ENCODE measurements at places on chromosomes 11 and 22.
A peak's percentile ranks its signal among the peaks of the same experiment; 100 is the strongest.

GRCh38 chr11:120035756-120036155, 102.2 kb downstream of the TRIM29 start:
- DNase-seq: no peak

DNA sequence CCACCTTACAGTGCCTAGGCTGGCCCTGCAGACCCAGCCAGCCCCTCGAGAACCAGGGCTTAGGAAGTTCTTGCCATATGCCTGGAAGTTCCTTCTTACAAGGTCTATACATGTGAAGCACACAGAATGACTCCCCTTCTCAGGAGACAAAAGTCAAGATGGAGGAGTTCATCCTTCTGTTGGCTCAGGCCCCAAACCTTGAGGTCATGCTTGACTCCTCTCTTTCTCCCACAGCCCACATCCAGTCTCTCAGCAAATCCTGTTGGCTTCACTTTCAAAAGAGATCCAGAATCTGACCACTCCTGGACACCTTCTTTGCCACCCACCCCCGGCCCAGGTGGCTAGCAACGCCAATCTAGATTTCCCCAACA, 1.7 kb upstream of the CD248 start:
- no peak for DNase-seq

DNA sequence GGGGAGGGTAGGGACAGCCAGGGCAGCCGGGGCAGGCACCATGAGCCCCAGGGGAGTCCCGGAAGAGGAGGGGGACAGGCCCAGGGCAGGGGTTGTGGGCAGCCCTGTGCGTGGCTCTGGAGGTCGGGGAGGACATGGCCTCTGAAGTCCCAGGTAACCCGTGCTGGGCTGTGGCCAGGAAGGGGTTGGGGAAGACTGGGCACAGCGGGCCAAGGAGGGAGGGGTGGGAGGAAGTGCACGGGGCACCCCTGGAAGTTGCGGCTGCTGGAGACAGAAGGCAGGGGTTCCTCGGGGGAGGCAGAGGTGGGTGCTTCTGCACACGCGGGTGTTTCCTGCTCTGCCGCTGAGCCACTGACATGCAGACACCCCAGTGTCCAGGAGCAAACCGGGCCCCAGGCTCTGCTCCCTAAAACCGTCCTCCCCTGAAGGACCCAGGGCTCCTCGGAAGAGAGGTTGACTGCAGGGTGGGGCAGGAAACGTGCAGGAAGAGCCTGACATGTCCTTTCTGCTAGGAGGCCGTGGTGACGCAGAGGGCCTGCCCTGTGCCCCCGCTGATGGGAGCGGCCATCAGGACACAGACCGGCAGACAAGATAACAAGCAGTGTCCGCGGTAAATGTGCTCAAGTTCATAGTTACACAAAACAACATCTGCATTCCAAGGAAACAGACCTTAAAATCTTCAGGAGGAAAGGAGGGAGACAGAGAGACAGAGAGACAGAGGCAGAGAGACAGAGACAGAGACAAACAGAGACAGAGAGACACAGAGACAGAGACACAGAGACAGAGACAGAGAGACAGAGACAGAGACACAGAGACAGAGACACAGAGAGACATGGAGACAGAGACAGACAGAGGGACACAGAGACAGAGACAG, 5.7 kb downstream of the TNNI2 start:
- no peak for DNase-seq

DNA sequence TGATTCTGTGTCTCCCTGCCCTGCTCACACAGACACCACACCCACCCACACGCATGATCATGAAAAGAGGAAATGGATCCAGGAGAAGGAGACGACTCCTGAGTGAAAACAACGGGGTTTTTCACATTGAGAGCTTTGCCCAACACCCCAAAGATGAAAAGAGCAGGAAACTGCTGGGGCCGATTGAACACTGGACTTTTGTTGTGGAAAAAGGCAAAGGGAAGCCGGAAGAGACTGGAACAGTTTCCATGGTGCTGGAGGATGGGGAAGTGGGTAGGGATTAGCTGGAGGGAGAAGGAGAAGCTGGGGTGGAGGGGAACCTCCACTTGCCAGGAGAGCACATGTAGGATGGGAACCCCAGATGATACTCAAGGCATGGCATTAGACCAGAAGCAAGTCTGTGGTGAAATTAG, 5.2 kb upstream of the SLC43A3 start:
- no peak for DNase-seq

DNA sequence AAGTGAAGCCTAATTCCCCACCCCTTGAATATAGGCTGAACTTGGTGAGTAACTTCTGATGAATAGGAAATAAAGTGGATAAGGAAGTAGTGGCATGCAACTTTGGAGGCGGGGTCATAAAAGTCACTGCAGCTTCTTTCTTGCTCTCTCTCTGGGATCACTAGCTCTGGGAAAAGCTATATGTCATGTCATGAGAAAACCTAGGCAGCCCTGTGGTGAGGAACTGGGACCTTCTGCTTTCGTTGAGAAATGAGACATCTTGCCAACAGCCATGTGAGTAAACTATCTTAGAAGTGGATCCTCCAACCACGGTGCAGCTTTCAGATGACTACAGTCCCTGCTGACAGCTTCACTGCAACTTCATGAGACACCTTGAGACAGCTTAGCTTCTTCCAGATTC, 15.7 kb downstream of the ZNF214 start:
- peak; percentile 45 for DNase-seq

GRCh38 chr11:47971501-47971900, 8.9 kb upstream of the PTPRJ start:
- DNase-seq: no peak

DNA sequence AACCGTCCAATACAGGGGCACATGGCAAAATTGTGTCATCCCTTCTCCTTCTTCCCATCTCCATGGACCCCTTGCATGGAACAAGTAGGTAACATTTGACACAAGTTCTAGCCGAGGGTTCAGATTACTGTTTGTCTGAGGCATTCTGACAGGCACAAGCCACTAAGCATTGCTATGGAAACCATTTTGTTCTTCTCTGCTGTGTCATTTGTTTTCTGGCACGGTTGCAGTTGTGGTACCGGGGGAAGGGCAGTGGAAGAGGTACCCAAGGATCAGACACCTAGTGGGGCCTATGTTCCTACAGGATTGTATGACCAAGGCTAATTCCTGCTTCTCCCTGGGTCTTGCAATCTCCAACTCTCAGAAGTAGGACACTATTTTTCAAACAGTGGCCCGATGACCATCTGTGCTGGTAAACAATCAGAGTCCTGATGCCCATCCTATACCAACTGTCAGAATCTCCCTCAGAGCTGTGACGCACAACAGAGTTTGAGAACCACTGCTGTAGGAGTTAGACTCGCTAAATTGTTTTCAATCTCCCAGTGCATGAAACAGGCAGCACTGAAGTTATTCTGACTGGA, 69.3 kb downstream of the KCNC1 start:
- DNase-seq: no peak

Measured in HS-5 (cell line).